Trophoblast cell (in vitro differentiated cells and primary cell): ENCODE measurements at places on chromosomes 7 and 10.

GRCh38 chr10:125264091-125264490 is 103.7 kb upstream of the CTBP2 start:
- DNase-seq, result peak; percentile 32

DNA sequence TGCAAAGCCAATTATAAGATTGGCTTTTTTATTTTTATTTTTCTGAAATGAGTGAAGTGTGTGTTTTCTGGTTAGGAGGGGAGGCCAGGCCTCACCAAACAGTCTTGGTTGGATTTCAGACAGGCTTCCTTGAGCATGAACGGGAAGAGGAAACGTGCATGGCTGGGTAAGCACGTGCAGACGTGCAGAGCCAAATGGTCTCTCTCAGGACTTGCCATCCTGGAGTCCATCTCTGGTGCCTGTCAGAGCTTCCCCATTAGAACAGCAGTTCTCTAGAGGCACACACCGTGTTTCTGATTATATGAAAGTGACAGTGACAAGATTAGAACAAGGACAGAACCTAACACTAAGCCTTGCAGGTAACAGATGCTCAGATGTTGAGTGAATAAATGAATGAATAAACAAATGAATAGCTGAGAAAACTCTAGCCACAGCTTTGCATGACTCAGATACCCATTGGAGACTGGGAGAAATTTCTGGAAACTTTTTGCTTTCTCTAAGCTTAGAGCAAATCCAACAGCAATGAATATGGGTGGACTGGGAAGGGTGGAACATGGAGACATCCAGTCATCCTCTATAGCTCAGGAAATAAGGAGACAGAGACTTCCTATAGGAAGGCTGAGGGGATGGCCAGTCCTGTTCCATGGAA is 11.8 kb upstream of the CALD1 start:
- DNase-seq, result no peak

DNA sequence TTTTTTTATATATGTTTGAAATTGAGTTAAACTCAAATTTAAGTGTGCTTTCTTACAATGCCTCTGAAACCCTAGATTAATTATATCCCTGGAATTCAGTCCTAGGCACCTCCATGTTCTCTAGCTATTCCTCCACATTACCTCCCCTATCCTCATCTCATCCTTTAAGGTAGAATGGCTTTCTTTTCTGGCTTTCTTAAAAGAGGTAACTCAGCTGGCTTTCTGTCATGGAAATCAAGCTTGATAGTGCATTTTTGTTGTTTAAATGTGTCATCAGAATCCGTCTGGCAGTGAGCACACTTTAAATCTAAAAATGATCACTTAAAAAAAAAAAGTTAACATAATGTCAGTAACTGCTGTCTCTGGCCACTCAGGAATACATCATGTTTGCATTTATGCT is 42.2 kb downstream of the AHR start:
- no peak for DNase-seq

DNA sequence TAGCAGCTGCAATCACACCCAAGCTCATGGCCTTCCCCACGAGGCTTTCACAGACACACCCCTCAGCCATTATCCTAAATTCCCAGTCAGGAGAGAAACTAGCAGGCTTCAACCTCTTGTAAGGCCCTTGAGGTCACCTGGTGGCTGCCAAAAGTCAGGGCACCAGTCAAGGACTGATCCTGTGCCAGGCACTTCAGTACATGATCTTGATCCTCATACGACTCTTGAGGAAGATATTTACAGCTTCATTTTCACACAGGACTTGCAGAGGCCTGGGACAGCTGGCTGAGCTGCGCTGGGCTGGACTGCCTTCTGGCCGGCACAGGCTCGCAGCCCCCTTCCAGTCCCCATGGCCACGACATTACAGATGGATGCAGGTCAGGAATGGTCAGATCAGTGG is 8.8 kb downstream of the PDAP1 start:
- no peak for DNase-seq

DNA sequence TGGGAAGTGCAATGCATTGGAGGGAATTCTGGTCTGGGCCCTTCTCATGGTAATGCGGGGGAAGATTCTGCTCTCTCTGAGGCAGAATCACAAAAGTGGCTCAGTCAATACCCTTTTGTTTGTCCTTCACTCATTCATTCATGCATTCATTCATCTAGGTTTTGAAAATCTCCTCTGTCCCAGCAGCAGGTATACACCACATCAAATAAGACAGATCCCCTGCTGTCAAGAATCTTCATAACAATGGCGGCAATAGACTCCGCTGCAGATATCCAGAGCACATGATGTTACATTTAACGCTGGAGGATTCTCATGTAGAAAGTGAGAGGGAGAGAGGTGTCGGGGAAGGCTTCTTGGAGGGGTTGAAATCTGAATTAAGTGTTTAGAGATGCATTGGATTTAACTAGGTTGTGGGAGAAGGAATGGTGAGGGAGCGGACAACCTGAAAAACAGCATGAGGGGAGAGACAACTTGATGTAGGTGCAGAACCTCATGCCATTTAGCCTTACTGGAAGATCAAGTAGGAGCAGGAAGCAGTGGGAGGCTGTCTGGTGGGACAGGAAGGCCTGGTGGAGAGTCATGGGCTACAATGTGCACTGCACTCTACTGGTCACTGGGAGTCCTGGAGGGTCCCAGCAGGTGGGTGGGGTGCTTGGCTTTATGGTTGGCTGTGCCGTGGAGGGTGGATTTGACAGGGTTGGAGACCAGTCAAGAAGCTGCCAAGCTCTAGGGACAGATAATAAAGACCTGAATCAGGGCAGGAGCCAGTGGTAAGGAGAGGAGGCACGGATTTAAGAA is 5.2 kb upstream of the FAM180A start:
- DNase-seq, result no peak

- no peak for DNase-seq
Measured at GRCh38 chr7:20176578-20177242, 40.5 kb downstream of the MACC1 start.

DNA sequence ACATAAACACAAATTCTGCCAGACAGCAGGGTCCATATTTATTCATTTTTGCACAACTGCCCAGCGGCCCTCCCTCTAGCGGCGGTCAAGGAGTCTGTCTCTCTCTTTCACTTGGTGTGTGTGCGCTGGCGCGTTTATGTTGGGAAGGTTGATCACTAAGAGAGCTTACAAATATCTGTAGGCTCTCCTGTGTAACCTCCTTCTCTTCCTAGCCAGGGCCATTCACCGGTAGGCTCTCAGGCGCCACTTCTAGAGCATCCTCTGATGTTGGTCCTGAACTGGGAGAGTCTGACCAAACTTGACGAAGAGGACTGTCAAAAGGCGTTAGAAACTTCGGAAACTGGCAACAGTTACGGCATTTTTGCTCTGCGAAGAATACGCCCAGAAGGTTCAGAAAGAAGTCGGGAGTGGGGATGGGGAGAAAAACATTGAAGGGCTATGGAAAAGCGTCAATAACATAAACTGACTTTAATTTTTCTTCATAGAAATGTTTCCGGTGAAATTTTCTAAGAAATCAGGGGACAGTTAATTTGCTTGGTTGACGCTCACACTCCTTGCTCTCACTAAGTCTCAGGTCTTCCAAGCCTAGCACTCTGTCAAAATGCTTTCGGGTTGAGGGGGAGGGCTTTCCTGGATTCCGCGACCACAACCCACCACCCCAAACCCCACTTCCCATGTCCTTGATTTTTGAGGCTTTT is 731.1 kb downstream of the ZWINT start:
- no peak for DNase-seq

GRCh38 chr7:11896663-11897062 is 64.7 kb upstream of the THSD7A start:
- no peak for DNase-seq

DNA sequence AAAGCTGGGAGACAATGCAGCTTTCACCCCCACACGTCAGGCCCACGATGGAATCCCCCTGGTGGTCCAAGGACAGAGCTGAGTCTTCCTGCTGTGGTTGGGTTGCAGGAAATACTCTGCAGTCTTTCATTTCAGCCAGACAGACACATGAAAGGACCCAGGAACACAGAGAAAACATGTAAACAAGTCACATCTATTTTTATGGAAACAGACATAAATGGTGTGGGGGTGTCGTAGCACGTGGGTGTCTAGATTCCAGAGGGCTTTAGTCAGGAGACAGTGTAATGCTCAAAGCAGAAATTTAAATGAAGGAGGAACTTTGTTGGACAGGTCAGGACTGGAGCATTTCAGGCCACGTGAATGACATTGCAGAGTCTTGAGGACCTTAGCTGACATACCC is 444.6 kb downstream of the SUGCT start:
- no peak for DNase-seq

DNA sequence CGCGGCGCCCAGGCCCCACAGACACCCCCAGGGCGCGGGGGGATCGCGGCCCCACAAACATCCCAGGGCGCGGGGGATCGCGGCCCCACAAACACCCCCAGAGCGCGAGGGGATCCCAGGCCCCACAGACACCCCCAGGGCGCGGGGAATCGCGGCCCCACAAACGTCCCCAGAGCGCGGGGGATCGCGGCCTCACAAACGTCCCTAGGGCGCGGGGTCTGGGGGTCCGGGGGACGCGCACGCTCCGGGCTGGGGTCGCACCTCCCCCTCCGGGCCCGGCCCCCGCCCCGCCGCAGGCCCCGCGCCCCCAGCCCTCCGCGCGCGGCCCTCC is 382 bp downstream of the DIP2C start:
- DNase-seq, result no peak

DNA sequence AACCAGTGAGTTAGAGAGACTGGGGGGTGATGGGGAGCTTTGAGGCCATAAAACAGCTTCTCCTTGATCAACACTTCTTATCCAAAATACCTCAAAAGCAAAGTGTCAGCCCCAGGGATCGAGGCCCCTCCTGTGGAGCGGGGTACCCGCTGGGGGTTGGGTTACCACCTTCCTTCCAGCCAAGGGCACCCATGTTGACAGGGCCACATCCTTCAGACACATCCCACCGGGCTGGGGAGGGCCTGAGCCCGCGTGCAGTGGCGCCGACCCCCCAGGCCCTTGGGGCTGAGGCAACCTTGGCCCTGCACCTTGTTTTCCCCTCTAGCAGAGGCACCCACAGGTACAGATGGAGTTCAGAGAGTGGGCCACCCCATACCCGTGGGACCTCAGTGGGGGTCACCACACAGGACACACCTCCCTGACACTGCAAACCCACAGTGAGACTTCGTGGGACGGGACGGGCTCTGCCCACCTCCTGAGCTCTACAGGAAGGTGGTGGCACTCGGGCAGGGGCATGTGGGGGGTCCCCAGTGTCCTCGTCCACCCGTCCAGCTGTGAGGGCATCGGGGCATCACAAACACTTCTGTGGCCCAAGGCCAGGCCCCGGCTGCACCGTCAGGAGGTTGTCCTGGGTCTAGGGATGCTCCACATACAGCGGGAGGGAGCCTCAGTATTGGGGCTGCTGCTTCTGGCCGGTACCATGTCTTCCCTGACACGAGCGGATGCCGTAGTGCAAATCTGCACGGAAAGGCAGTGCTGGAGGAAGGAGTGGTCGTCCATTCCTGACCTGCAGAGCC is 10.7 kb downstream of the DPYSL4 start:
- no peak for DNase-seq

- DNase-seq, result no peak
Measured at GRCh38 chr7:1160670-1161021, 650 bp upstream of the ZFAND2A start.

GRCh38 chr7:70752794-70753241 is 379.1 kb upstream of the GALNT17 start:
- no peak for DNase-seq

DNA sequence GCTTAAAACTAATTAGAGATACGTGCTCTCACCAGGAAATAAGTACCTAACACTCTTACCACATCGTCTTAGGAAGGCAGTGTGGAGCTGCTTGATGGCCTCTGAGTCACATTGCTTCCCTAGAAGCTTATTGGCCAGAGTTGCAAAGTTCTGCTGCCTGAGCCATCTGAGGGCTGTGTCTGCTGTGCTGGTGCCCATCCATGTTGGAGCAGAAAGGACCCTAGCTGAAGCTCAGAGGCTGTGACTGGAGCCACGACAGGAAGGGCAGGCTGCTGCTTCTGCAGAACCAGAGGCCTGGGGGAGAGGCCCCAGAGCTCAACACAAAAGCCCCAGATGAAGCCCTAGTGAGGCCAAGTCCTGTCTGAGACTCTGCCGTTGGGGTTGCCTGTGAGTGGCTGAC is 64.8 kb upstream of the IGFBP3 start:
- peak; percentile 41 for DNase-seq

DNA sequence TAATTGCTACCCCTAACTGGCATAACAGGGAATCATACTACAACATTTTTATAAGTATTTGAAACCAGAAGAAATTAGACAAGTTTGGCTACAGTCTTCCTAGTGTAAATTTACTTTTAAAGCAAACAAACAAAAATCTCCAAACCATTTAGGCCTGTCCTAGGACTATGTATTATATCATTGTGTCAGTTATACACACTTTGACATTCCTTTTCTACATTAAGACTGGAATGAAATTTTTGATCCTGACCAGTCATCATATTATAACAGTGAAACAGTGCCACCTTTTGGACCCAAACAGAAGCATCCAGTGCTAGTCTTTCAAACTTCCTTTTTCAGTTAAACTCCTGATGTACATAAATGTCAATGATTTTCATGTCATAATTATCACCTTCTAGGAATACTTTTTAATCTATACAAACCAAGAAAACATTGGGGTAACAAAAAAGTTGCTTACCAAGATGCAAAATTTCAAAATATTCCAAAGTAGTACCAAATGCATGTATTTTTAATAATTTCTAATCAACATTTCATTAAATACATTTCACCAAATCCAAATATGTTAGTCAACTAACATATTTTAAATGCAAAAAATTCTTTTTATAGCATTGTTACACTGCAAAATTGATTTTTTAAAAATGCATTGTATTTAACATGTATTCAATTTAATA is 75.7 kb downstream of the IMMP2L start:
- DNase-seq, result peak; percentile 74

DNA sequence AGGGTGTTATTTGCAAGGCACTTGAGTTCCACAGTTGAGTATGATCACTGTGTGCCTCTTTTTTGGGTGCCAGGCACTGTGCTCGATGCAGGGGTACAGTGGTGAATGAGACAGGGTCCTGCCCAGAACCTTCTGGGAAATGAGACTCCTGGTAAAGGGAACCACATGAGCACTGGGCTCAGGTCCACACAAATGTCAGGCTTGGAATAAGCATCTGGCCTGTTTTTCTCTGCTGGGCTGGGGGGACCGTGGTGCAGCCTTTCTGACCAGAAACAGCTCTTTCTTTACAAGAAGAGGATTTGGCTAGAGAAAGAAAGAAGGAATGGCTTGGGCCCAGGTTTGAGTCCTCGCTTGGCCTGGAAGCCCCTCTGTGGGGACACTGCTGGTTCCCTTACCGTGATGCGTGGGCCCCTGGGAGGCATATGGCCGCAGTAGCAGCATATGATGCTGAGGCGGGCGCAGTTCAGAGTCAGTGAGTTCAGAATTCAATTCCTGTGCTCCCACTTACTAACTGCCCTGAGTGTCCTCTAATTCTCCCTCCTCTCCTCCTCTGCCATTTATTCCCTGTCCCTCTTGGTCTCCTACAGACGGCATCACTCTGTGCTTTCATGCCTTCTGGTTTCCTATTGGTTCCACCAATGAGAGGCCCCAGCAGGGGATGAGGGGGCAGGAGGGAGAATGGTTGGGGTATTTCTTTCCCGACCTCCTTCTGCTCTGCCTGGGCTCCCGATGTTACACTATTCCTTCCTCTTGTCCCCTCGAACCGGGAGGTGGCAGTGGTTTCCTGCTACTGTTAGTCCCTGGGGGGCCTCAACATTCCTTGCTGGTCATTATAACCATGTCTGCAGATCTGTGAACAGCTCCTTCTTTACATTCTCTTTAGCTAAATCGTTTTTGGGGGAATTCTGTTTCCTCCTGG is 9.6 kb upstream of the KCP start:
- no peak for DNase-seq
